Subcutaneous adipose tissue (tissue), 4 donors: ENCODE measurements at places on chromosomes 4 and X. TPM values are rescaled to one million over a fixed set of nuclear protein-coding genes. Genes with fewer than 3 reads are reported as not detected.

Gene GPR119
- total RNA-seq: not detected

Gene SH2D1A
- total RNA-seq: 1.1 TPM

Gene GDPD2
- not detected for total RNA-seq

Gene SRPX
- 334 TPM for total RNA-seq

Gene JAKMIP1
- 0.34 TPM for total RNA-seq

Gene ARMCX4
- total RNA-seq: 7.1 TPM

Gene JADE3
- total RNA-seq: 8.3 TPM

Gene GPR101
- not detected for total RNA-seq

Gene NPNT
- total RNA-seq: 4.7 TPM
